Activated T-cell treated with anti-CD3 and anti-CD28 coated beads for 4 hours (primary cell): ENCODE measurements at places on chromosomes 12 and 14.

GRCh38 chr12:124629789-124630480 is 62.5 kb upstream of the NCOR2 start:
- DNase-seq: no peak

DNA sequence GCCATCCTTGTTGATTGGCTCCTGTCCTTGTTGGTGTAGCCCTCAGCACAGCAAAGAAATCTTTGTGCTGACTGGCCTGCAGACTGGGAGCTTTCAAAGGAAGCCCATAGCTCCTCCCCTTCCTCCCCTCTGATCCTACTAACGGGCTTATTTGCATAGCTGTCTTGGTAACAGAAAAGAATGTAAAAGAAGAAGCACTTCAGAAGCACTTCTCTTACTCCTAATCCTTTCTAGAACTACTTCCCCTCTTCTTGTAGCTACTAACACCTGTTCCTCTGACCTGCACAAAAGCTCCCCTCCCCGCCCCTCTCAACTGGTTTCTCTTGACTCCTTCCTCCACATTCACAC is 14.3 kb upstream of the RIC8B start:
- no peak for DNase-seq

DNA sequence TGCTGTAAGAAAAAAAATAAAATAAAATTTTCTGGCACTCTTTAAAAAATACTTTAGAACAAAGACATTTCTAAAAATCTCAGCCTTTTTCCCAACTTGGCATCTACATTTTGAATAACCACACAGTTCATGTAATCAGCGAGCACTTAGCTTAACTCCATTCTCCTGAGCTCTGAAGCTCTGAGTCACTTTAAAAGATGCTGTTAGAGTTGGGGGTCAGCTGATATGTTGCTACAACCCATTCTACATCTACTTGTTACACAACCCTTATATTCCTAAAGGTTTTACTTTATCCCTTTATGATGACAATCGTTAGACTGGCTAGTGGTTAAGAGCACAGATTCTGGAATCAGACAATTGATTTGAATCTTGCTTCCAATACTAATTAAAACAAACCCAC is 48.3 kb downstream of the SLC41A2 start:
- no peak for DNase-seq

DNA sequence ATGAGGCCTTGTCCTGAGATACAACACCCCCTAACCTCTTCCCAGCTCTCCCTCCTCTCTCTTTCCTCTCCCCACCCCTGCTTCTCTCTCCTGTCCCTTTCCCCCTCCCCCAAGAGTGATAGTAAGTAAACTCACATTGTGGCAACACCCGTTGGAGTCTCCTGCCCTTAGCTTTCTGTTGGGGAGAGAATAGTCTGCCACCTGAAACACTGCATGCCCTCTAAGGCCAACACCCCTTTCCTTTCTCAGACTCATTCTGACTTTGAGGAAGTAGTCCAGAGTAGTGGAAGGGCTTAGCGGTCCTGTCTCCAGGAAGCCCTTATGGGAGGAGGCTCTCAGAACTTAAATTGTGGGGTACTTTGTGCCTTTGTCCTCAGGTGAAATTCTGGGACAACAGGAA is 95.2 kb downstream of the PRKCH start:
- DNase-seq: no peak

DNA sequence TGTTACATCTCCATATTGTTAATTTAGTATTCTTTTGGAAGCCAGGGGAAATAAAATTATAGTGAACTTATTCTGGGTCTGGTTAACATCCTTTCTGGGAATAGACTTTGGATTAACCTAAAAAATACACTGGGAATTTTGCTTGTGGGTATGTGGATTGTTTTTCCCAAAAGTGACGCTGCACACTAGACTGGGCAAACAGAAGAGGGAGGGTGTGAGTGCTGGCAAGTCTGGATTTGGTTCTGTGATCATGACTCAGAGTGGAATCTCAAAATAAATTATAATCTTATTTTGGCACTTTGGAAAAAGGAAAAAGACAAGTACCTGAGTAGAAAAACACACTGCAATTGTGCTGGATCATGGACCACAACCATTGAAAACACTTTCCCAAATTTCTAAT is 15.2 kb upstream of the LUM start:
- DNase-seq: no peak

- no peak for DNase-seq
Observed at GRCh38 chr12:51759175-51759574, 89.3 kb downstream of the FIGNL2 start.

GRCh38 chr12:6340032-6340638 is 1.7 kb downstream of the TNFRSF1A start:
- DNase-seq: no peak

GRCh38 chr14:67602076-67602475 is 2.0 kb upstream of the PIGH start:
- DNase-seq: no peak

DNA sequence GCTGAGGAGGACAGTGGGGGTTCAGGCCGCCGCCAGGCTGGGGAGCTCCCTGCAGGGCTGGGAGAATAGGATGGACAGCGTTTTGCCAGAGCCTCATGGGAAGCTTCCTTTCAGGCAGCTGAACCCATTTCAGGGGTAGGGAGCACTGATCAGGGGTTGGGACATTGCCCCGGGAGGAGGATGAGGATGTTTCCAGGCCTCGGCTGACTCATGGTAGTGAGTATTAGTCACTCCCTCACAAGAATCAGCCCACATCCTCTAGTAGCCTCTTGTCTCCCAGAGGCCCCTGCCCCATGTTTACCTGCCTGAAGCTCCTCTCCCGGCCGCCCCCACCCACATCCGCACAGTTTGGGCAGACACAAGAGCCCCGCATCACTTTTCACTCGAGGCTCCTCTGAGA is 89.8 kb downstream of the ZFP36L1 start:
- no peak for DNase-seq

- no peak for DNase-seq
Observed at GRCh38 chr12:49220972-49221371, 32.1 kb upstream of the TUBA1A start.

GRCh38 chr12:65277994-65278575 is 398 bp upstream of the MSRB3 start:
- DNase-seq: no peak

DNA sequence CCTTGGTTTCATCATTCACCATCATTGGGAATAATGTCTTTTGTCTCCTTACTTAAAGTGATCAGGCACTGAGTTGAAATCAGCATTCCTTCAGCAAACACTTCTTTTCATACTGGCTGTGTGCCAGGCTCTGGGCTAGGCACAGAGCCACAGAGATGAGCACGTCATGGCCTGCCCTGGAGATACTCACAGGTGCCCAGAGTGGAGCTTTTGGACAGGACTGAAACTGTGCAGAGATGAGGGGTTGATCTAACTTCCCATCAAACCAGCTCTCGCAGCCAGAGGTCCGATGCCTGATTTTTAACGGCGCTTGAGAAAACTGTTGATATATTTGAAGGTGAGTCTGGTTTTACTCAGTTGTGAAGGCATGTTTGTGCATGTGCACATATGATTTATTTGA is 43.1 kb downstream of the CACNA1C start:
- DNase-seq: no peak

DNA sequence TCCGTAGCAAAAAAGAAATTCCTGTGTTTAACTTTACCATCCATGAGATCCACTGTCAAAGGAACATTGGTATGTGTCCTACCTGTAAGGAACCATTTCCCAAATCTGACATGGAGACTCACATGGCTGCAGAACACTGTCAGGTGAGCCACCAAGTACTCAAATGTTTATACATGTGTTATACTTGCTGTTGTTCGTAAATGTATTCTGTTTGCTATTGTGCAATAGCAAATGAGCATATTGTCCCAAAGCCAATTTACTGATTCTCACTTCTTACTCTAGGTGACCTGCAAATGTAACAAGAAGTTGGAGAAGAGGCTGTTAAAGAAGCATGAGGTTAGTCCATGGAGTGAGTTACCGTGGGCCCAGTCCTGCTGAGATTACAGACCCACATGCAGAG is 9.4 kb downstream of the TRAFD1 start:
- no peak for DNase-seq

- no peak for DNase-seq
Observed at GRCh38 chr14:36662543-36663403, 1.1 kb downstream of the PAX9 start.

DNA sequence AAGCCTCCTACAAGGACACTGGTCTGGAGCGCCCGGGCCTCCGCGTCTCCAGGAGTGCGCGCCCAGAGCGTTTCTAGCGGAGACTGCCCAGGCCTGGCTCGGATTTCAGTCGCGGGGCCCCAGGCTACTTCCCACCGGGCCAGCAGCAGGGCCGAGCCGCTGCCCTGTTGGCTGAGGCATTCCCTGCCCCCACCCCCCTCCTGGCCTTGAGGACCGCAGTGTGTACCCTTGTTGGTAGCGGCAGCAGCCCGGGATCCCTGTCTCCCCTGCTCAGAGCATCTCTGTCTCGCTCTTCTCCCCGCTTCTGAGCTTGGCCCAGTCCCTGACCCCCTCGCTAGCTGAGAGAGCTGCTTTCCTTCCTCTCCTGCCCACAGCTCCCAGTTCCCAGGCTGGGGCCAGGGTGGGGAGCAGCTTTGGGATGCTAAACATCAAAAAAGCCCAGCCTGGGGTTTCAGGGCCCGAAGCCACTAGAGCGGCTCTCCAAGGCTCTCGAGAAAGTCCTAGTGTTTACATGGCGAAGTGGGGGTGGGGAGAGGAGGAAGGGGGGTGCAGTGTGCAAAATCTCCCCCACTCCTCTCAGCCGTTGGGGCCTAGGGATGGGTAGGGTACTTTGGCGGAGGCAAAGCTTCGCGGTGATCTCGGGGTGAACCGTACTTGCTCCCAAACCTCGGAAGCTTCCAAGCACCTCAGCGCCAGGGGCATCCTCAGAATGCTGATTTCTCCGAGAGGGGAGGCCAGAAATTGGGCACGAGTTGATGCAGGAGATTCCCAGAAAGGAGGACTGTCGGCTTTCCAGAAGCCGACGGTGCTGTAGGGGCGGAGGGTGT is 6.4 kb downstream of the NKX2-1 start:
- no peak for DNase-seq

GRCh38 chr12:11855983-11856374 is 206.5 kb downstream of the ETV6 start:
- no peak for DNase-seq

- DNase-seq: no peak
Observed at GRCh38 chr12:10031771-10032175, 1.3 kb downstream of the CLEC9A start.

DNA sequence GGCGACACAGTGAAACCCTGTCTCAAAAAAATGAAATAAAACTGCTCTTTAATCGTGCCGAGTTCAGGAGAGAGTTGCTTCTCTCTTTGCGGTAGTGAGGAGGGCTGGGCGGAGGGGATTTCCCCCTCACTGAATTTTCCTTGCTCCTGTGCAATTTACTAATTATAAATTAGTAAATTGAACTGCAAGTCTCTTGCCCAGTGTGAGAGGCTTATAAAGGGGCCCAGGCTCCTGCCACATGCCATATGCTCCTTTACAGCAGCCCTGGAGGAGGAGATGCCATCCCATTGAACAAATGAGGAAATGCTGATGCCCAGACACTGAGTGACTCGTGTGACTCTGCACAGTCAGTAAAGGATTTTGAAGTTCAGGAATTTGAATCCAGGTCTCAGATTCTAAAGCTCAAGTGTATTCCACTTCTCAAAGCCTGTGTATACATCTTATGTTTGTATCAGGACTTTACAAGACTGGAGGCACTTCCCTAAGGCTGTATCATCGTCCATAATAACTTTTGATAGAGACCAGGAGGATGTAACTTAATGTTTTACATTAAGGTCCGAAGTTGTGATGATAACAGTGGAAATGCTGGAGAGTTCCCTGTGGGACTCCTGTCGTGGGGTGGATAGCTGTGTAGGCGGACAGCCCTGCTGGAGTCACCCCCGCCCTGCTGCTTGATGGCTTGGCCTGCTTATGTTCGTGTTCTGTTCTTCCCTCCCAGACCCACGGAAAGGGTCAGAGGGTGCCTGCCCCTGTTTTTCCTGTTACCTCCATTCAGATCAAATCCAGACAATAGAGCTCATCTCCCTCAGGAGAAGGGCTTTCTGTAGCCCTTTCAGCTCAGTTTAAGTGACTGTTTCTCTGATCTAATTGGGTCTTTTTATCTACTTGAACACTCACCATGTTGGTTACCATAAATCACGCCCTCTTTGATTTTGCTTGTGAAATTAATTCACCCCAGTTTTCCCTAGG is 13.9 kb downstream of the PELI2 start:
- no peak for DNase-seq

- DNase-seq: no peak
Observed at GRCh38 chr12:96526110-96526509, 36.7 kb downstream of the CFAP54 start.

GRCh38 chr14:94407906-94408305 is 19.5 kb upstream of the SERPINA1 start:
- no peak for DNase-seq

DNA sequence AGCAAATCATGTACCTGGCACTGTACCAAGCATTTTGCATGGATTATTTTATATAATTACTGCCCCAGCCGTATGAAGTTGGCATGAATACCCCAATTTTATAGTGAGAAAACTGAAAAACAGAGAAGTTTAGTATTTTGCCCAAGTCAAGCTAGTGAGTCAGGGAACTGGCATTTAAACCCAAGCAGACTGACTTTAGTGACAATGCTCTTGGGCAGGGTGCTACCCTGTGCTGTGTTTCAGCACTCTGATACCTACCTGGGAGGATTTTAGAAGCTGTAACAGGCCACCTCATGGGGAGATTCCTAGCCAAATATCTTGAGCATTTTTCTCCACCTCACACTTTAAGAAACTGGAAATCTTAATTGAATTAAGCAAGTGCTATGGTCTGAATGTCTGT is 98.1 kb upstream of the MAX start:
- DNase-seq: no peak

DNA sequence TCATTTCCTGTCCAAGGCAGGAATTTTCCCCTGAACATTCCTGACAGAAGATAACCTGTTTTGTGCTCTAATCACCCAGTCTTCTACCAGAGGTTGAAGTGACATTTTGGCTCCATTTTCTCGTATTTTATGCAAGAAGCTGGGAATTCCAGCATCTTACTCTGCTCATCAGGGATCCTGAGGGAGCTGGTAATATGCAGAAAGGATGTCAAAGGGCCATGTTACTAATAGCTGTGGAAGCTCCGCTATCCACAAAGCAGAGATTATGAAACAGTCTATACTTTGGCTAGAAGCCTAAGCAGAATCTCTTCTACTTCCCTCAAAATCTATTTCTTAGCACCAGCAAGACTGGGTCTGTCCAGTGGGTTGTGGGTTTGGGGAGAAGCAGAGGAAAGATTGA is 613.0 kb downstream of the DIO2 start:
- DNase-seq: no peak

DNA sequence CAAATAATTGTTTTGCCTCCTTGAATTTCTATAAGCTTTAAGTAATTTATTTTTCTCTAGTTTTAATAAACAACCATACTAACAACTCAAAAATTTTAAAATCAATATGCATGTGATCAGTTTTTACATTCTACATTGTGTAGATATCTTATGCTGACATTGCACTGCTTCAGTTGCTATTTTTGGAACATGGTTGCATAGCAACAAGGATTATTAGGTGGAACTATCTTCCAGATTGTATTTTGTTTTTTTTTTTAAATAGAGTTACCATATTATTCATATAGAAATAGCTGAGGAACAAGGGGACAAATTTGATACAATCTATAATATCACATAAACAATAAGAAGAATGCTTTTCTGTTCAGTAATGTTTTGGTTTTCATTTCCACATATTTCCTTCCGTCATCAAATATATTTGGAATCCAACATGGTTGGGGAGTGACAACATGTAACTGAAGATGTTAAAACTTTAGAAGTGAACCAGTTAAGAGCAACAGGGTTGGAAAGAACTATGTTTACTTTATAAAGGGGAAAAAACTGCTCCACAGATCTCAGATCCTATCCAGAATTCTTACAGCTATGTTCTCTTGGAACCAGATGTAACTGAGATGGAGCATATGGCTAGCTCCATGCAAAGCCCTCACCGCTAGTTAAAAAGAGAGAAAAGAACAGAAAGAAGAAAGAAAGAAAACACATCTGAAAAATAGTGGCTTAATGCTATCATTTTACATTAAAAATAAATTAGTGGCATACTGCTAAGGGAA is 235.5 kb downstream of the NELL2 start:
- DNase-seq: no peak
